GM18507 (cell line): ENCODE measurements at places on chromosomes 16 and 17.

DNA sequence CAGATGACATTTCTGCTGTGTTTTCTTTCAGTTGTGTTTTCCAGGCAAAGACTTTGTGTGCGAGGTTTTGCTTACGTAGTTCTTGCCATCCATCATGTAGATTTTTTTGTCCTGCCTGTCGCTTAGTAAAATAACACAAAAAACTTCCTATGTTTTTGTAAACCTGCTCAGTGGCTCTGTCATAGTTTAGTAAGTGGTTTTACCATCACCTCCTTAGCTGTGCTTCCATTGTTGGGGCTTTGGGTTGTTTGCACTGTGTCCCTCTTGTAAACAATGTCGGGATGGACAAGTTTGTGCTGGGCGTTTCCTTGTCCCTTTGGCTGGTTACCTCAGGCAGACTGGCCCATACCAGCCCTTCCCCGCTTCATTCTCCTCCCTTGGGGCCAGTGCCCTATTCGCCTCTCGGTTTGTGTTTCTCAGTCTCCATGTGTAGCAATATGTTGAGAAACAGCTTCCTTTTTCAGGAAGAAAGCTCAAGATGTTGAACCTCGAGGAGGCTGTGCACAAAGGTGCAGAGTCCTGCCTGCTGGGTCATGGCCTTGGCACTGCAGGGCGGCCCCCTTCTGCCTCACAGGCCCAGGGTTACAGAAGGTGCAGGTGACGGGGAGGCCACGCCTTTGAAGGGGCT lies 74.6 kb downstream of the KSR1 start:
- no peak for DNase-seq

- DNase-seq, result no peak
These were observed 81.6 kb upstream of the LGALS9 start for GRCh38 chr17:27549251-27549893.

DNA sequence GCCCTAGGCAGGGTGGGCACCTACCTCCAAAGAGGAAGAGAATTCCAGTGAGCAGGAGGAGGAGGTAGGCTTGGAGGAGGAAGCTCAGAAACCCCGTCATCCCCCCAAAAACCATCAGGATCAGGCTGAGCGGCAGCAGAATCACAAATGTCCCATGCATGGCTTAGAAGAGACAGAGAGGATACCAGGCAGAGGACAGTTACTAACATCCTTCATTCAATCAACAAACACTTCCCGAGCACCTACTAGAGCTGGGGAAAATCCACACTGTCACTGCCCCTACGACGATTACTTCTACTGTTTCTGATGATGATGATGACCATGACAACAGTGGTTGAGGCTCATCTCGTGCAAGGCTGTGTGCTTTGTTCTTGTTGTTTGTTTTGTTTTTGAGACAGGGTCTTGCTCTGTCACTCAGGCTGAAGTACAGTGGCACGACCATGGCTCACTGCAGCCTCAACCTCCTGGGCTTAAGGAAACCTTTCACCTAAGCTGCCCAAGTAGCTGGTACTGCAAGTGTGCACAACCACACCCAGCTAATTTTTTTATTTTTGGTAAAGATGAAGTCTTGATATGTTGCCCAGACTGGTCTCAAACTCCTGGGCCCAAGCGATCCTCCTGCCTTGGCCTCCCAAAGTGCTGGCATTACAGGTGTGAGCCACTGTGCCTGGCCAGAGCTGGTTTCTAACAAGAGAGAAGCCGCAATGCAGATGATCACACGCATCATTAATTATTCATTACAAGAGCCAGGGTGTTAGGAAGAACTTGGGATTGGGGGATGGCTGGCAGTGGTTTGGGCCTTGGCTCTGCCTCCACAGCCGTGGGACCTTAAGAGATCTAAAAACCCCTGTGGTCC lies 18.0 kb downstream of the TMEM114 start:
- no peak for DNase-seq

DNA sequence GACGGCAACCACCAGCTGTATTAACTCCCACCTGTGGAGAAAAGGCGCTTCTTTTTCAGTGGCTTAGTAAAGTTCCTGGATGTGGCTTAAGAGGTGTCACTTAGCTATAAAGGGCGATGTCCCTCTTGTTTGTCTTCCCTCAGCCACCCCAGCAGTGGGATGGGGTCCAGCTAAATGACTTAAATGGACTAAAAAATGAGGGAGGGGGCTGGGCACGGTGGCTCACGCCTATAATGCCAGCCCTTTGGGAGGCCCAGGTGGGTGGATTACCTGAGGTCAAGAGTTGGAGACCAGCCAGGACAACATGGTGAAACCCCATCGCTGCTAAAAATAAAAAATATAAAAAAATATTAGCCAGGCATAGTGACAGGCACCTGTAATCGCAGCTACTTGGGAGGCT lies 667.5 kb upstream of the RBFOX1 start:
- no peak for DNase-seq

- no peak for DNase-seq
These were observed 36.3 kb downstream of the IFT140 start for GRCh38 chr16:1575578-1575977.

- DNase-seq, result no peak
These were observed 81.0 kb upstream of the TOB1 start for GRCh38 chr17:50946891-50947781.

DNA sequence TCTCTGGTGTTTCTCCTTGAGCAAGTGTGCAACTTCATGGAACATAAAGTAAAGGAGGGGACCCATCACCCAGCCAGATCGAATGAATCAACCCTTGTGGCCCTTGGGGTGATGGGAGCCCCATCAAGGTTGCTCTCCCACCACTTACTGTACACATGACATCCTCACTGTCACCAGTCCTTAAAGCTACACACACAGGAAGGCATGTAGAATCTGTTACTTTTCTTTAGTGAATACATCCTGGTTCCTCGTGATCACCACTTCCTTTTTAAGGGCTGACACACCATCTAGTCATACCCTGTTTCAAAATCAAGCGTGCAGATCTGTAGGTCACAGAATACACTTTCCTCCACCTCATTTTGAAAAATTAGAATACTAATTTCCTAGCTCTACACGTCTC lies 22.6 kb upstream of the MPHOSPH6 start:
- no peak for DNase-seq

- DNase-seq, result no peak
These were observed 62.3 kb downstream of the ELAC2 start for GRCh38 chr17:12955521-12955920.

- no peak for DNase-seq
These were observed 59.4 kb upstream of the SIAH1 start for GRCh38 chr16:48444574-48444973.

- no peak for DNase-seq
These were observed 4.4 kb upstream of the ARMC7 start for GRCh38 chr17:75105126-75106080.
